ENCODE measurements at places on chromosomes 6 and 20. TPM values are rescaled to one million over a fixed set of nuclear protein-coding genes. Genes with fewer than 3 reads are reported as not detected.

SLC17A3 gene
- not detected for polyA plus RNA-seq

RSPH3 gene
- polyA plus RNA-seq, result 2.1 TPM

FNDC11 gene
- 0.67 TPM for polyA plus RNA-seq

SOX18 gene
- 0.04 TPM for polyA plus RNA-seq

TSBP1 gene
- not detected for polyA plus RNA-seq
